Smooth muscle cell of the umbilical artery (primary cell): ENCODE measurements at places on chromosomes 1 and 21. TPM values are rescaled to one million over a fixed set of nuclear protein-coding genes. Genes with fewer than 3 reads are reported as not detected.

ROR1 gene
- 3.6 and 9.1 TPM in 2 replicates for total RNA-seq

PRKAA2 gene
- total RNA-seq: 0.89 and 1.9 TPM in 2 replicates

KRTAP19-3 gene
- total RNA-seq: not detected in 2 replicates

CD2 gene
- total RNA-seq: not detected in 2 replicates

KPRP gene
- total RNA-seq: not detected in 2 replicates

LCK gene
- not detected in 2 replicates for total RNA-seq

KCNH1 gene
- 0.14 and 1.5 TPM in 2 replicates for total RNA-seq

CD84 gene
- not detected in 2 replicates for total RNA-seq

RAB13 gene
- 86.1 and 104 TPM in 2 replicates for total RNA-seq

GNAT2 gene
- 0.09 TPM in 1 of 2 replicates, not detected in the other for total RNA-seq

CD1D gene
- total RNA-seq: 0.51 and 3.0 TPM in 2 replicates

CFAP107 gene
- not detected in 2 replicates for total RNA-seq

SZRD1 gene
- 16.9 and 39.4 TPM in 2 replicates for total RNA-seq
